ENCODE measurements at places on chromosomes 4 and X. TPM values are rescaled to one million over a fixed set of nuclear protein-coding genes. Genes with fewer than 3 reads are reported as not detected.

DNA sequence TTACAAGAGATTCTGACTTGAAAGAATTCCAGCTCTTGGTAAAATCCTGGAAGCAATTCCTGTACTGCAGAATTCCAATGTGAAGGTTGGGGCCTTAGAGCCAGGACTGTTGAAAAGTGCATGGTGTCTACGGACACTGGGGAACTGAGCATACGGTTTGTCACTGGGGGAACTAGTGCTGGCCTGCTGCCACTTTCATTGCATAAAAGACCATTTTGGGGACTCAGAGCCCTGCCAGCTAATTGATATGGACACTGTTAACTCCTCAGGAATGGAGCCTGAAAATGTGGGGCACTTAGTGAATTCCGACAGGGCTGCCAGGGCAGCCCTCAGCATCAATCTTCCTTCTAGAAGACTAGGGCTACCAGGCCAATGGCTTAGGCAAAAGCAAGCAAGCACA is 55.9 kb downstream of the AMOT start:
- no peak for DNase-seq

DNA sequence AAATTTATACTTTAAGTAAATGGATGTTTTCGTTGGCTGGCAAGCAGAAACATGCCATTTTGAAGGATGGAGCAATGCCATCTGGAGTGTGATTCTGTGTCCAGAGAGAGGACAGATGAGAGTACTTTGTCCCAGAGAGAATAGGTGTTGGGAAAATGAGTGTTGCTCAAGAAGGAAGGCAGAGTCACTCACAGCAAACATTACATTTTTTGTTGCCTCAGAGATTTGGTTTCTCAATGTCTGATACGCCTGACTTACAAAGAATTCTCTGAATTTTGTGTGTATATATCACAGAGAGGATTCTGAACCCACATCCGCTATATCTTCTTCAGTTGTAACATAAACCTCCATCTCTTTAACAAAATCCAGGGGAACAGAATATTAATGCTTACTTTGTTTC is 102.8 kb upstream of the PCDH18 start:
- DNase-seq = no peak

DNA sequence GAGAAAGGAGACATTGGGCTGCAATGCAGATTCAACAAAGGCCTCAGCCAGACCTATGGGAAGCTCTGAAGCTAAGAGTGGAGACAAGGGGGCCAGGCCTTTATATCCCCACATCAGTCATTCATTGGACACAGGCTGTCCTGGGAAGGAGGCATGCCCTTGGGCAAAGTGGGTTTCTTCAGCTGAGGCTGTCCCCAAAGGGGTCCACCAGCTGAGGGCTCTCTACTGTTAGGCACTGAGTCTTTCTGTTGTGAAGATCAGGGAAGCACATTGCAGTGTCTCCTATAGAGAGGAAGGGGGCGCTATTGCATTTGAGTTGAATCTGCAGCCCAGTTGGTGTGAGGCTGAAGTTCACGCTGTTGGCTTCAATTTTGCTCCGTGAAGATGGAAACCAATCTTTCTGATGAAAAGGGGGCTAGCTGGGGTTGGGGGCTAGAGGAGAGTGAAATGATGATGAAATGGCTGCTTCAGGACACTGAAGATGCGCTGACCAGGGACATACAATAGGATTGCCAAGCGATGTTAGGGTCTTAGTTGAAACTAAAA is 48.0 kb downstream of the SLC25A5 start:
- DNase-seq = peak; percentile 44

DNA sequence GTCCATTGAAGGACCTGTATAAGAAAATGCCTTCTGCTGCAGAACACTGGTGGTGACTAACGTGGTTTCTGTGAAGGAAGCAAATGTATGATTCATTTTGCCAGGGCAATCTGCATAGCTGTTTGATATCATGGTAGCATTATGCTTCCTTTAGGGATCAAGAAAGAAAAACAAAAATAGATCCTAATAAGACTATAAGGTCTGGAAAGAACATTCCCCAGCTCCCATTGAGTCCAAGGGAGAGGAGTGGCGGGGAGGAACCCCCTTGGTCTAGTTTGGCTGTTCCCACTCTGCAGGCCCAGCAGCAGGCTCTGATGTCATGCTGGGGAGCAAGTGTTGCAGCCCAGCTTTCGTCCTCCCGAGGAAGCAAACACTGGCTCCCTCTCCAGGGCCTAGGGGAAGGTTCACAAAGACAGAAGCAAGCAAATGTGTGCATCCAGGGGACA is 154.5 kb upstream of the GALNT7 start:
- no peak for DNase-seq

DNA sequence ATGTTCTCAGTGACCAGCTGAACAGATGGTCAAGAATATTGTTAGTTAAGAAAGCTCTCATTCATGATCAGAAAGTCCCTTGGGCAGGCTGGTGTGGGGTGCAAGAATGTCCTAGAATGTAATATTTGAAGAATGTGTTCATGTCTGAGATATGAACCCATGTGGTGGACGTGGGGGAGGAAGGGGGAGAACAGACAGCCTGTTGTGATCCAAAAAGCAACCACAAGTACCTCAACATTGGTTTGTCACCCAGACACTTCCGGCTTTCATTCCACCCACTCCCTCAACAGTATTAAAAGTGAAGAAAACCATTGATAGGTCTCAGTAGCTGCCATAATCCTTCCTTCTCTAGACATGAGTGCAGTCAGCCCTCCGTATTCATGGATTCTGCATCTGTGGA is 82.2 kb downstream of the MAML3 start:
- DNase-seq = no peak

GRCh38 chr4:174316546-174316945 is 32.8 kb downstream of the CEP44 start:
- DNase-seq = no peak

- no peak for DNase-seq
Measured at GRCh38 chr4:107999932-108000539, 10.3 kb downstream of the HADH start.

GRCh38 chrX:39850630-39851152 is 247.1 kb downstream of the BCOR start:
- DNase-seq = no peak

- no peak for DNase-seq
Measured at GRCh38 chr4:168587411-168588125, 90.7 kb downstream of the PALLD start.

GRCh38 chr4:185896817-185897488 is 85.0 kb upstream of the SORBS2 start:
- no peak for DNase-seq

DNA sequence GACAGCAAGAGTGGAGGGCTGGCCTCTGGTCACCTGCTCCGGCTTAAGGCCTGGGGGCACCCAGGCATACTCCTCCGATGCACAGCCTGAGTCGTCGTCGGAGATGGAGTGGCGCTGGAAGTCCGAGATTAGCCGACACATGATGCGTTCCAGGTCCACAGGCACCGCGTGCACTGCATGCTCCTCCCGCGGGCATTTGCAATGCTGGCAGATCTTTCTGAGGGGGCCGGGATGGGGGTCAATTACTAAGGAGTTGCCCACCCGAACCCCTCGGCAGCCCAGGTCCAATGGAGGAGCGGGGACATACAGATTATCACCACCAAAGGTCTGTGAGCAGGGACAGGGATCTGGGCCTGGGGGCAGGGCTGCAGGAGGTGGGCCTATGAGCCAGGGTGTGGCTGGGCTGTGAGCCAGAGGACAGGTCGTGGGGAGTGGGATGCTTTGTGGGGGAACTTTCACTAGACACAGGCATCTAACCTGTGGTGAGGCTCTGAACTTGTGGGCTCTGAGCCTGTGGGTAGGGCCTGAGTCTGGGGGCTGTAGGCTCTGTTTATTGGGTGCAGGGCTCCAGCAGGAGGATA is 2.4 kb downstream of the PRICKLE3 start:
- no peak for DNase-seq

- DNase-seq = no peak
Measured at GRCh38 chrX:115652221-115652620, 91.2 kb downstream of the PLS3 start.

DNA sequence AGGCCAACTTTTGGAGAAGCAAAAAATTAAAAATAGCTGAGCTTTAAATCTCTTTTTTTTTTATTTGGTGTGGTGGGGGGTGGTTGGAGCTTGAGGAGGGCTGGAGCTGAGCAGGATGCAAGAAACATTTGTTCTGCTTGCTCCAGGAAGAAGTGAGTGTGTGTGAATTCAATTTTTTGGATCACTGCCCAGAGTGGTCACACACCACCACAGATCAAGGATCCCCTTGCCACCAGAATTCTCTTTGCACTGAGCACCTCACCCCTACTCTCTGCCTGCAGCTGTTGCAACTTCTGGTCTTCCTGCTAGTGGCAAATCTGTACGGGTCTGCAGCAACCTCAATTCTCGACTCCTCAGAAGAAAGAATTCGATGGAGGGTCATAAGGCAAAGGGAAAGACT is 19.9 kb upstream of the PLP1 start:
- DNase-seq = no peak

DNA sequence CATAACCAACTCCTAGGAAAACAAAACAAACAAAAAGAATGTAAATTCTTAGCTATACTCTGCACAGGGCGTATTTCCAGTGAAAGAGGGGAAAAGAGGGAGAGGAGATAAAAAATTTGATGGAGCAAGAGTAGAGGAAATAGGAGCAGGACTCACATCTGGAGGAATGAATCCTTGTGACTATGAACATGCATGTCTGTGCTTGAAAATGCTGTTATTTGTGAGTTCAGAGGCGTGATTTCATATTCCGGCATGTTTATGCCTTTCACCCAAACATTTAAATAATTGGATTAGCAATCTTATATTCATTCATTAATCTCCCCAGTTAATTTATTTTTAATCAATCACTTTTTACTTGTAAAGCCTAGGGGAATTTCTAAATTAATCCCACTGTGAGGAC is 11.2 kb upstream of the NUDT11 start:
- no peak for DNase-seq

DNA sequence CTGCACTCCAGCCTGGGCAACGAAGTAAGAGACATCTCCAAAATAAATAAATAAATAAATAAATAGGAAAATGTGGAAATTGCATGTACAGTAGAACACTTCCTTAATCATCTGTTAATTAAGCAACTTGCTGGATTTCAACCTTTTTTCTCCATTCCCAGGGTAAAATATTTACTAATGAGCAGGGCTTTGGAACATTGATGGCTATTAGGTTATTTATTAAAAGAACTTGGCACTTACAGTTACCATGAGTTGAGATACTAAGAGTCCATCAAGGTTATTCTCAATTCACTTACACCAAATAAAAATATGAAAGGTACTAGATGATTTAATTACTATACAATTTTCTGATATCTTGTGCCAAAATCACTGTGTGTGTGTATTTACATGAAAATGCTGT is 607.1 kb downstream of the PCDH18 start:
- DNase-seq = no peak

C4orf46 gene
- total RNA-seq = 0.60 TPM

DCLK2 gene
- 0.68 TPM for total RNA-seq

OTC gene
- total RNA-seq = 94.6 TPM

MAGEA9B gene
- total RNA-seq = not detected

RASSF6 gene
- 0.23 TPM for total RNA-seq

NSG1 gene
- total RNA-seq = 0.13 TPM

DIPK2B gene
- total RNA-seq = 0.20 TPM

Data from left lobe of liver (tissue), 2 donors.